AG09309 (cell line): ENCODE measurements at places on chromosomes 5 and 9.

- DNase-seq, result no peak
These were observed 73.5 kb downstream of the LNPEP start for GRCh38 chr5:97009212-97009898.

DNA sequence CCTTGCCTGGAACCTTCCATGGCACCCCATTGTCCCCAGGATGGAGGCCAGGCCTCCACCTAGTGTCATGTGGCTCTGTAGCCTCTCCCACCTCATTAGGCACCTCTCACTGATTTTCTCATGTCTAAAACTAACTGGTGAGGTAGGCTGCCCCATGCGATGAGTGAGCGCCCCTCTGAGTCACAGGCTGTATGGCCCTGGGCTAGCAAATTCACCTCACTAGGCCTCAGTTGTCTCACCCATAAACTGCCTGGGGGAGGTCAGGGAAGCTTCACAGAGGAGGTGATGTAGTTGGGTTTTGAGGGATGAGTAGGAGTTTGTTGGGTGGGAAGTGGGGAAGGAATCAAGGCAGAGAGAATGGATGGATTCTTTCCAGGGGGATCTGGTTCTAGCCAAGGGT lies 8.8 kb downstream of the RXRA start:
- no peak for DNase-seq

DNA sequence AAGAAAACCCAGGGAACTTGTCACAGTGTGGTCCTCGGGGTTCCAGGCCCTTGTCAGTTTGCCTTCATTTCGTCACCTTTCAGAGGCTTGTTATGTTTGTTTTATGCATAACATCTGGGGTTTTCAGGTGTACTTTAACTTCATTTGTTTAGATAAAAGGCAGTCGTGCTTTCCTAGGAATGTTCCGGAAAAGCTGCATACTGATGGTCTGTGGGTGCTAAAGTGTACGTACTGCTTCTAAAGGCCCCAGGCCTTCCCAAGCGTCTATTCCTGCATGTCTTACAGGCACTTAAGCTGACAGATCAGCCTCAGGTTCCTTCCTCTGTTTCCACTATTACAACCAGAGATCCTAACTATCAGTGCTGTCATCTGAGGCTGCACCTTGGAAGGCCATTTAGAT lies 95.6 kb upstream of the ANKH start:
- no peak for DNase-seq

- DNase-seq, result no peak
These were observed 23.7 kb downstream of the RFK start for GRCh38 chr9:76370396-76371023.

DNA sequence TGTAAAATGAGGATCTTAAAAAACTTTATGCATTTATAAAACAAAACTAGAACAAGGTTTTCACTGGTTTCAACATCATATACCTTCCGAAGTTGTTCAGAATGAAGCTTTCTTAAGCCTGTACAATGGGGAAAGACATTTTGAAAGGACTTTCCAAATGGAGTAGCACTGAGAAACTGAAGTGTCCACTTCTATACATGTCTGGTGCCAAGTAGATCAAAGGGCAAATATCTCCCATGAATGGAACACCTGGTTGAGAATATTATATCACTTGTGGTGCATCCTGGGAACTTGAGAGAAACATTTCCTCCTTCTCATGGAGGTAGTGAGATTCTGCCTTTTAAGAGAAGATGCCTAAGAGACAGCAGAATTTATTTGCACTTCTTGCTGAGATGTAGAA lies 182.1 kb upstream of the ACTBL2 start:
- no peak for DNase-seq

DNA sequence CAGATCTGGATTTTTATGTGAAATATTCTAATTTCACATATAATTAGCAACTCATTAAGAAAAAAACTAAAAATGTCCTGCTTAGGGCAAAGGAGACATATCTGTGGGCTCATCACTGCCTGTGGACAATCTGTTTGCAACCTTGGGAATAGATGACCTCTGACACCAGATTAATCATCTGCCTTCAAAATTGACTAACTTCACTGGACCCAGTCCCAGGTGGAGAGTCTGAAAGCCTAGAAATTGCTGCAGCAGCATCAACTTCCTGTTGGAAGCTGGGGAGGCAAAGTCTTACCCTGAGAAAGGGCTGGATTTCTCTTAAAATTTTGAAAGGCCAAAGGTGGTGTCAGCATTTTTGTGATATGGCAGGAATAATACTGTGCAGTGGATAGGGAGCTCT lies 76.3 kb upstream of the TNC start:
- no peak for DNase-seq

DNA sequence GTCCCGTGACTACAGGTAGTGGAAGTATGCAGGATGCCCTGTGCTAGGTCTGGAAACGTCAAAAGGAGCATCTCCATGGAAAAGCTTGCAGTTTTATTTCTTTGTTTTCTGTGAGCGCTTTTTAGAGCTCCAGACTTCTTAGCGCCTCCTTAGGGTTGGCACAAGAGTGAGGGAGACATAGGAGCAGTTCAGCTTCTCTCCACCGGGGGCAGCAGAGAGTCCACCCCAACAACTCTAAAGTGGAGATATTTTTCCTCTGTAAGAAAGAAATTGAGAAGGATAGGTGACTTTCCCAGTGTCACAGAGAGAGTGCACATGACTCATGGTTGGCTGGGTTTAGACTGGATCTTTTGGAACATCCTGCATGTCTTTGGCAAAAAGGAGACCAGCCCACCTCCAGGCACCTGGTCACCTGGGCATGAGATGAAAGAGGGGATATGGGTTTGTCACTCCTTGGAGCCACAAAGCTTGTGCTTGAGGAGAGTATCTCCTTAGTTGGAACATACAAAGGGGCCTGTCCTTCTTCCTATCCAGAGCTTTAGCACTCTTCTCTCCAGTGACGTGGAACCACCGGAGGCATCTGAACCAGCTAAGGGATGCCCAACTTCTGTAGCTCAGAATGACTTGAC lies 637.7 kb downstream of the SEMA5A start:
- no peak for DNase-seq

- DNase-seq, result no peak
These were observed 442.2 kb upstream of the GRAMD2B start for GRCh38 chr5:125981016-125981415.

DNA sequence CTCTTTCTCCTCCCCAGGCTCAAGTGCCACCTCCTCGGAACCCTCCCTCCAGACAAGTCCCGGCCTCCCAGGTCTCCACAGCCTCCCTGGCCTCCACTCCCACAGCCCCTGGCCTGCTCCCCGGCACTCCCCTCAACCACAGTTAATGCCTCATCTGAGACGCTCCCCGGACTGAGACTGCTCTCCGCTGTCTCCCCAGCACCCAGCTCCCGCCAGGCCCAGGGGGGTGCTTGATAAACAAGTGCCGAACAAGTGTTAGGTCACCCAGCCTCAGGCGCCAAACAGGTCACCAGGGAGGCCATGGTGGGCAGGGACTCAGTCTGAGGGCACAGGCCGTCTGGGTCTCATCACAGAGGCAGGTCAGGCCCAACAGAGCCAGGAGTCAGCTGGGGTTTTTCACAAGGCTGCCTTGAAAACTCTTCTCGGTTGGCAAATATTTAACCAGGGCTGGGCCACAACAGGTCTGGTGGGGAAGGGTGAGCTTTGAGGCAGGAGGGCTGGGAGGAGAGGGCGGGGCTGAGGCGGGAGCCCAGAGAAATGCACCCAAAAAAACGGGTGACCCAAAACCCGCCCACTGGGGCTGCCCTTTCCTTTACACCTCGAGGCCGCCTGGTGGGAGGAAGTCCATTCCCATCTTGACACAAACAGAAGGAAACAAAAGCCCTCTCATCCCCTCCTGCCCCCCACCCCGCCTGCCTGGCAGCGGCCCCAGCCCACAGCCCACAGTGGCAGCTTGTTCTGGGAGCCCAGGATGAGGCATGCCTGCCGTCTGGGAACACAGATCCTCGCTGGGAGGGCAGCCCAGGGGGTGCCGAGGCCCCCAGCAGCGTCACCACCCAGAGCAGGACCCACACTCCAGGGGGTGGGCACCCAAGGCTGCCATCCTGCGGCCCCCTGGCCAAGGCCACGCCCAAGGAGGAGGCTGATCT lies 66.6 kb upstream of the STXBP1 start:
- DNase-seq, result no peak

- DNase-seq, result no peak
These were observed 87.2 kb downstream of the FSTL4 start for GRCh38 chr5:133525126-133525525.

- no peak for DNase-seq
These were observed 20.5 kb upstream of the FER start for GRCh38 chr5:108727236-108727650.

- no peak for DNase-seq
These were observed 493.2 kb downstream of the BNC2 start for GRCh38 chr9:16377311-16377710.

DNA sequence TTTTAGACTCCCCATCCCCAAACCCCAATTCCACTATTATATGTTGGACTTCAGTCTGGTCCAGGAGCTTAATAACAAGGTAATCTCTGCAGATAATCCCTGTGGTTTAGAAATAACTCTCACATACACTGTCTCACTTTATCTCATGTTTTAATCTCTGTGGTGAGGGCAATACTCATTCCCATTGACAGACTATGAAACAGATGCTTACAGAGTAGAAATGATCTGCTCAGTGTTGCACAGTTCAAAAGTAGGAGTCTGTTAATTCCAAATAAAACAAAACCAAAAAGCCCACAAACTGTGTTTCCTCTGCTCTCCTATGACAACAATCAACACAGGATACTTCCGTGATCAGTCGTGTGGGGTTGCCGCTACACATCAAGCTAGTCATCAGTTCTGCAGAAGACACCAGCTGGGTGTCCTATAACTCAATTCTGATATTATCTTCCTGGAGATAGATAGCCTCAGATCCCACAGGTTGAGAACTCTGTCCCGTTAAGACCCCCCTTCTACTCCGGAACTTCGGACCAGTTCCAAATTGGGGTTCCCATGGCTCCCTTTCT lies 26.3 kb upstream of the FANCC start:
- no peak for DNase-seq

GRCh38 chr9:5563886-5564285 lies 53.6 kb downstream of the PDCD1LG2 start:
- no peak for DNase-seq

GRCh38 chr9:4287386-4287785 lies 12.5 kb downstream of the GLIS3 start:
- DNase-seq, result no peak

DNA sequence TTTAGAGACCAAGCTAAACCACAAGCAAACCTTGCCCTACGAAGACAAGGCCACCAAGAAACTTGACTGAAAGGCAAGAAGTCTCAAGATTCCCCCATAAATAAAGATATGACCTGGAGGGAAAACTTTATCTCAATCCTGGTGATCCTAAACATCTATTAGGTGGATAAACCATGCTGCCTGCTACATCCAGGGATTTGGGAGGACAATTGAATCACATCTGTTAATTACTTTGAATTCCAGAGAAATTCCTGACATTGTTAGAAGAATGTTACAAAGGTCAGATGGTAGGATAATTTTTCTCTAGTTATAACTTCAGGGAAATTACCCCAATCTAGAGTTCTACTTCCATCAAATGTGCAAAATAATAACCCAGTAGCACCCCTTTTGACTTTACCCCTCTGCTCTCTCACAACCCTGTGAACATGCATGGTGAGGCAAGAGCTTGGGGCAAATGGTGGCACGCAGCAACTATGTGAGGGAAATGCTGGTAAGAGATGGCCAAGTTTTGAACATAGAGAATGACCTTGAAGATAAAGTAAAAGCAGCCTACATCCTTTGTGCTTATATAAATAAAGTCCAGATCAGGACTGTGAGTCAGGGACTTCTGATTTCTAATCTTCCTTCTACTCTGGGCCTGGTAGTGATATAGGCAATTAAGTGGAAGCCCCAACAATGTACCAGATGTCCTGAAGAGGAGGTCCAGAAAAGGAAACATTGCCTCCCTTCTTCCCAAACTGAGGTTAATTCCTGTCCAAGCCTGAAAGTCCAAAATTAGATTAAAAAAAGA lies 57.1 kb upstream of the PTGER4 start:
- no peak for DNase-seq

- DNase-seq, result no peak
These were observed 26.5 kb upstream of the KCNN2 start for GRCh38 chr5:114335391-114335790.

GRCh38 chr9:84499969-84500582 lies 159.5 kb upstream of the SLC28A3 start:
- DNase-seq, result no peak

GRCh38 chr5:145585-146323 lies 45.5 kb upstream of the LRRC14B start:
- no peak for DNase-seq

DNA sequence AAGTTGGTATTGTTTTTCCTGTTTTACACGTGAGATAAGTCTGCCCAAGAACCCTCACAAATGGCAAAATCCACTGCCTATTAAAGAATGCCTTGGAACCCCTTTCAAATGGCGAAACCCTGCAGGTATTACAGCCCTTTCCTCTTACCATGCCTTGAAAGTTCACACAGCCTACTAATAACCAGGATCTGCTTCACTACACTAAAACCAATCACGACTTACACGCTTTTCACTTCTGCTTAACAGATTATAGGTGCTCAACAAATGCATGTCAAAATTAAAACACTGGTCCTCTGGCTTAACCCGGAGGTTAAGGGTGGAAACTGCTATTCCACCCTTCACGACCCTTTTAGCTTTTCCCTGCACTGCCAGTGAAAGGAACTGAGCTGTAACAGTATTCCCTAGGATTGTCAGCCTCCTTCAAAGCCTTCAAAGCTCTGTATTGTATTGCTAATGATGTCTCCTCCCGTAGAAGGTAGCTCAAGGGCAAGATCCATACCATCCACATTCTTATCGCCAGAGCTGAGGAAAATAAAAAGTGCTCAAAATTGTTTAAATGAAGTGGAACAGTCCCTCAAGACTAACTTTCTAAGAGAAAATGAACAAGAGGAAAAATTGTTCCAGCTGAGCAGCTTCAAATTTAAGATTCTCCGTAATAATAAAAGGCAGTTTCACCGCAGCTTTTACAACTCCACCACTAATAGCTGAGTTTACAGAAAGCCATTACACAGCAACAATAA lies 997 bp downstream of the AUH start:
- DNase-seq, result no peak

- no peak for DNase-seq
These were observed 33.1 kb downstream of the FYB1 start for GRCh38 chr5:39186289-39186688.

GRCh38 chr9:24824607-24825006 lies 278.9 kb upstream of the IZUMO3 start:
- DNase-seq, result no peak

- no peak for DNase-seq
These were observed 115.3 kb downstream of the SLC1A3 start for GRCh38 chr5:36721664-36722235.

- no peak for DNase-seq
These were observed 112.5 kb upstream of the SLCO6A1 start for GRCh38 chr5:102611312-102611711.

DNA sequence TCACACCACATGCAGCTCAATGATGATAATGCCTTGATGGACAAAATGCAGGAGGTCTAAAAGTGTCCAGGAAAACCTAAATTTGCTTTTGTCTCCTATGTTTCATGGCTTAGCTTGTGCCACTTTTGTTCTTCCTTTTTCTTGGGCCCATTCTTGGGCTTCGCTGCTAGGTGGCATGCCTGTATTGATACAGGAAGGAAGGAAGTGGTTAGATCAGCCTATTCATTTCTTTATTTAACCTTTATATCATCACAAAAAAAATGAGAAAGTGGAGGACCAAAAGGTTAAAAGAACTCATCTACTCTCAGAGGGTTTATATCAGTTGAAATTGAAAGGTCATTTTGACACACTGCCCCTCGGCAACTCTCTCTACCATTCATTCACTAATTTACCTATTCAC lies 260.2 kb downstream of the ARHGAP26 start:
- no peak for DNase-seq
